ENCODE measurements at places on chromosomes 5 and 9. TPM values are rescaled to one million over a fixed set of nuclear protein-coding genes. Genes with fewer than 3 reads are reported as not detected.

SPINK4 gene
- total RNA-seq: not detected

- no peak for DNase-seq
Measured at GRCh38 chr5:151743530-151743929, 14.9 kb downstream of the ATOX1 start.

DNA sequence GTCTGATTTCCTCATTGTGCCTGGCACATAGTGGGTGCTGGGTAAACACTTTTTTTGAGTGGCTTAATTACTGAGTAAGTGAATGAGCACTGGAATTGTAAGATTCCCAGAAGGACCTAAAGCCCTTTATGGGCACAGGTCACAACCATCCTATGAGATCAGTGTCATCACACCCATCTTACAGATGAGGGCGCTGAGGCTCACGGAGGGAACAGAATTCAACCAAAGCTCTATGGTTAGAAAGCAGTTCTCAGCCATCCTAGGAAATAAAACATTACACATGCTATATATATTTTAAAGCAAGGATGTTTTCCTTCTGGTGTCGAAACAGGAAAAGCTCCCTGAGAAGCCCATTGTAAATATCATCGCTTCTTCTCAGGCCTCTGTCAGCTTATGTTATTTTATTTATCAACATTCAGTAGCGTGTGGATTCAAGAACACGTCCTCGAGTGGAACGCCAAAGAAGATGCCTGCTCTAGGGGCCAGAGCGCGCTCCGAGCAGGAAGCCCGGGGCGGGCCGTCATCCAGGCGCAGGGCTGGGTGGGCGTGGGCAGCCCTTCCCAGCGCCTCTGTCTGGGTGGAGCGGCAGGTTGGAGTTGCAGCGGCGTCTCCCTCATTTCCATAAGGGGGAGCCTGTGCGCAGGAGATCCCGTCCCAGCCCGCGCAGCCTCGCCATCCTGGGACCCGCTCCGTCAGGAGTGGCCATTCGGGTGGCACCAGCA lies 155.8 kb upstream of the SMIM23 start:
- no peak for DNase-seq

- no peak for DNase-seq
Measured at GRCh38 chr5:135013445-135013844, 20.6 kb downstream of the PITX1 start.

- DNase-seq: no peak
Measured at GRCh38 chr9:111003182-111003581, 35.1 kb downstream of the LPAR1 start.

Data from glomerular endothelial cell (primary cell).